ENCODE measurements at places on chromosomes 3 and 15.

- DNase-seq = no peak
Observed at GRCh38 chr15:63048776-63049665, 6.5 kb downstream of the TPM1 start.

GRCh38 chr15:43153269-43153668 lies 19.9 kb downstream of the TMEM62 start:
- DNase-seq = no peak

GRCh38 chr3:191889756-191890155 lies 428.8 kb downstream of the PYDC2 start:
- no peak for DNase-seq

- no peak for DNase-seq
Observed at GRCh38 chr15:100433304-100433703, 91.5 kb upstream of the ADAMTS17 start.

- DNase-seq = no peak
Observed at GRCh38 chr15:39565851-39566250, 15.0 kb upstream of the THBS1 start.

GRCh38 chr3:151434151-151434890 lies 26.5 kb downstream of the IGSF10 start:
- DNase-seq = no peak

DNA sequence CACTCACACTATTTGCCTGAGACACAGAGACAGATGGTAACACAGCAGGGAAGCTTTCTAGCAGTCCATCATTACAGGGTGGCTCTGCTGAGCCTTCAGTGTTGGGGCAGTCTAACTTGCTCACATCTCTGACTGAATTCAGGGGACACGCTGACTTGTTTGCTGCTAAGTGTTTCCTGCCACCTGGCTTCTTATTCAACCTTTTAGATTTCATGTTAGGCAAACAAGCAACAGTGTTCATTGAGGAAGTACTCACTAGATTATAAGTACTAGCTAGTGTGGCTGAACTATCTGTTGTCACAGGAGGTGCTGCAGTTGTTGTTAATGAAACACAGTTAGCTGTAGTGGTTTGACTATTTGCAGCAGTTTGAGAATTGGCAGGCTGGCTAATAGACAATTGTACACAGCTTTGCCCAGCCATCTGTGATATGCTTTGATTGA lies 37.3 kb downstream of the USF3 start:
- DNase-seq = no peak

DNA sequence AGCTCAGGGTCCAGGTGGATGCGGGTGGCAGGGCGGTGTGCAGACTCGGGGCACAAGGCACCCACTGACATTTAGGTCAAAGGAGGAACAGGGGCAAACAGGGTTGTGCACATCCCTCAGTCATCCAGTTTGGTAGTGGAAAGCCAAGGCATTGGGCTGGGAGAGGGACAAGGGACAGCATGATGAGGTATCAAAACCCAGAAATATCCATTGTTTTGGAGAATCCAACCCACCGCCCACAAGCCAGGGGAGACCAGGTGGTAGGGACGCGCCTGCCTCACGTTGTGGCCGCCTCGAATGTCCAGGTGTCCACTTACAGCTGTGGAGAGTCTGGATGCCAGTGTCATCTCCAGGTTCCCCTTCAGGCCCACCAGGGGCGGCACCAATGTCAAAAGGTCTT lies 33.3 kb downstream of the SLC41A3 start:
- peak; percentile 34 for DNase-seq

DNA sequence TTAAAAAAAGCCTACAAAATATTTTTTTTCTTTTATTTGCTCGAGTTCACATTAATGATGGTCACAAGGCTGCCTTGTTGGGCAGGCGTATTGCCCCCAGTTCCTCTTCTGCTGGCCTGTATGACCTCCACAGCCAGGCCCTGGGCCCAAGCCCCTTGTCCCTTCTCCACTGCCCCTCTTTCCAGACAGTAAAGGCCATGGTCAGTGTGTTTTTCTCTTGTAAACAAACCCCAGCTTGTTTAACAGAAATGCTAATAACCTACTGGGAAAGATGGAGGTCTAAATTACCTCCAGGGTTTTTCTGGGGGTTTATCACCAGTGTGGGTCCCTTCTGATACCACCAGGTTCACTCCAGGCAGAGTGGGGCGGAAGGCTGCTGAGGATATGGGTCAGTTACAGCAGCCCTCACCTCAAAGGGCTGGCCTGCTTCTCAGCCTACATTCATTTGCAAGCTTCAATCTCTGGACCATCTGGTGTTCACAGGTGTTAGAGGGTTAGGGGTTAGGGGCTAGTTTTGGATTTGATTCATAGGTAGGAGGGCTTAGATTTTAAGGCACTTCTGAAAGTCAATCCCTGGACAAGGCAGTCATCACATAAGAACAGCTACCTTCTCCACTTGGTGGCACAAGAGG lies 2.0 kb upstream of the MANF start:
- peak; percentile 55 for DNase-seq

GRCh38 chr3:120649830-120650233 lies 32.2 kb downstream of the HGD start:
- DNase-seq = no peak

- no peak for DNase-seq
Observed at GRCh38 chr15:76368122-76368621, 31.6 kb downstream of the ISL2 start.

DNA sequence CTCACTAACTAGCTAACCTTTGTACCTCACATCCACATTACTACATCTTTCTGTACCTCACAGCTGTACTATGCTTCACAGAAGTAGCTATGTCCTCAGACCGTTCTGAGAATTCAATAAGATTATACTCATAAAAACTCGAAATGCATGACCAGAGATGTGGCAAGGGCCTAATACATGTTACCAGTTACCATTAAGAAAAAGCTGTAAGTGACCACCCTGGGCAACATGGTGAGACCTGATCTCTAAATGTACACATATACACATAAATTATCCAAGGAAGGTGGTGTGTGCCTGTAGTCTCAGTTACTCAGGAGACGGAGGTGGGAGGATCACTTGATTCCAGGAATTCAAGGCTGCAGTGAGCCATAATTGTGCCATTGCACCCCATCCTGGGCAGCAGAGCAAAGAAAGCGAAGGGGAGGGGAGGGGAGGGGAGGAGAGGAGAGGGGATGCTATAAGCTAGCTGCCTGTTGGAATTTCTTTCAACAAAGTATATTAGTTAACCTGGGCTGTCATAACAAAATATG lies 482.6 kb upstream of the ZNF717 start:
- DNase-seq = no peak

DNA sequence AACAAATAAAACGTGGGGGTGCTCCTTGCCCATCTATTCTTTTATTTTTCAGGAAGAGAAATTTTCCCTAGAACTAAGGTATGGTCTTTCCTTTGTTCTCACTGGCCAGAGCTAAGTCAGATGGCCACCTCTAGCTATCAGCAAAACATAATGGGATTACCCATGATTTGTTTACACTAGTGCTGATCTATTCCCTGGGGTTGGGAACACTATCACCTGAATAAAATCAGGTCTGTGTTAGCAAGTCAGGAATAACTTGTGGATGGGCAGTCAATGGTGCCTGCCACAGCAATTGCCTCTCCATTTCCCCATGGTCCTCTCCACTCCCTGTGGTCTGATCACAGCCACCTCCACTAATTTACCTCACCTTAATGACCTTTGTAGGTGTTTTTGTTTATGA lies 181.7 kb upstream of the CADPS start:
- DNase-seq = no peak

DNA sequence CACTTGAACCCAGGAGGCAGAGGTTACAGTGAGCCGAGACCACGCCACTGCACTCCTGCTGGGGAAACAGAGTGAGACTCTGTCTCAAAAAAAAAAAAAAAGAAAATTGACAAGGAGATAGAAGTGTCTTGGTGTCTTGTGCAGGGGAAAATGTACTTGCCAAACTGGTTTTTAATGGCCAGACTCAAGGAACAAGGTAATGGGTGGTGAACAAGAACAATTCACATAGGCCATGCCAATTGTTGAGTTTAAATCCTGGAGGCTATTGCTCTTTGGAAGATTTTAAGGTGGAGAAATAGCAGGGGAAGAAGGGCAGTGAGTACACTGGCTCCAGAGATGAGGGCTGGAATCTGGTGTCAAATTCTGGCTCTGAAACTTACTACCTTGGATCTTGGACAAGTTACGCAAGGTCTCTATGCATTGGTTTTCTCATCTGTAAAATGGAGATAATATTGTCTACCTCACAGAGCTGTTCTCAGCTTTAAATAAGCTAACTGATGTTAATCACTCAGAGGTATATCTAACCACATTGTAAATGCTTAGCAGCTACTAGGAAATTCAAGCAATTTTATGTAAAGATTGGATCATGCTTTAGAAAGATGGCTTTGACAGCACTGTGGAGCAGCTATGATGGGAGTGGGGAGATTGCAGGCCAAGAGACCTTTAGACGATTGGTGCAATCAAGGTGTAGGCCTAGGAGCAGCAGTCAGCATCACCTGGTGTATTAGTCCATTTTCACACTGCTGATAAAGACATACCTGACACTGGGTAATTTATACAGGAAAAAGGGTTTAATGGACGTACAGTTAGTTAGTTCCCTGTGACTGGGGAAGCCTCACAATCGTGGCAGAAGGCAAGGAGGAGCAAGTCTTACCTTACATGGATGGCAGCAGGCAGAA lies 78.3 kb downstream of the B3GALNT1 start:
- DNase-seq = no peak

- DNase-seq = no peak
Observed at GRCh38 chr3:43155464-43156121, 49.7 kb upstream of the POMGNT2 start.

DNA sequence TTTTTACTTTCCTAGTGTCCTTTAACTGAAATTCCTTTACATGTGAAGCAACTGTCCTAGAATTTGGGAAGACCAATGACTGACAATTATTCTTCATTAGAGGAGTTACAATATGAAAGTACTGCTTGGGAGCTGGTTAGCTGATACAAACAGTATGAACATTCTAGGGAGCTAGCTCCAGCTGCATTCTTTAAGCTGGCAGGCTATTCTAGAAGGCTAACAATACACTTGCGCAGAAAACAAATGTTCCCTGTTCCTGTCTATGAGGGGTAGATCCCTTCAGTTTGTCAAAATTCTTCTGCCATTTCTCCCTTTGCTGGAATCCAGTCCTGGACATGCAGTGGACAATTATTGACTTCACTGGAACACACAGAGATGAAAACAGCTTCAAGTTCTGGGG lies 60.2 kb upstream of the NANOGP8 start:
- no peak for DNase-seq

- no peak for DNase-seq
Observed at GRCh38 chr3:104316118-104316517, 1050.6 kb upstream of the ALCAM start.

GRCh38 chr3:121998030-121998580 lies 23.9 kb downstream of the ILDR1 start:
- DNase-seq = no peak

DNA sequence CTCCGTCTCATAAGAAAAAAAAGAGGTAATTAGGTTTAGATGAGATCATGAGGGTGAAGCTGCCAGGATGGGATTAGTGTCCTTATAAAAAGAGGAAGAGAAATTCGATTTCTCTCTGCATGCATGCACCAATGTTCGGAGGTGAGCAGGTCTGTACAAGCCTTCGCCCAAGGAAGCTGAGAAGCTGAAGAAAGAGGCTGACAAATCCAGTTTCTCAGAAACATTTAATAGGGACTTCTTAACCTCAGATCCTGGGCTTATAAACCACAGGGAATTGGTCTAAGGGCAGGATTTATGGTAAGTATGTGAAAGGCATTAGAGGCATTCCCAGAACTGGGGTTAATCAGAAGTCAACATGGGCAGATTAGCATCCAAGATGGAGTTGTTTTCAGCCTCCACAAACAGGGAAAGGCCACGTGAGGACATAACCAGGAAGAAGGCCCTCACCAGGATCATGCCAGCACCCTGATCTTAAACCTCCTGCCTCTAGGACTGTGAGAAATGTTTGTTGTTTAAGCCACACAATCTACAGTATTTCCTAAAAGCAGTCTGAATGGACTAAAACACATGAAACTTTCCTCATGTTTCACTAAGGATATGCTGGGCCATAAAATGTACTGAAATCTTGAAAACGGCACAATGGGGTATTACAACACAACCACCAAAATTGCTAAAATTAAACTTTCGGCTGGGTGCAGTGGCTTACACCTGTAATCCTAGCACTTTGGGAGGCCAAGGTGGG lies 11.3 kb downstream of the SHISA5 start:
- DNase-seq = no peak

- no peak for DNase-seq
Observed at GRCh38 chr15:73965758-73966113, 26.4 kb downstream of the STOML1 start.

- DNase-seq = no peak
Observed at GRCh38 chr3:43180027-43180426, 74.1 kb upstream of the POMGNT2 start.

GRCh38 chr3:194758716-194759115 lies 73.0 kb downstream of the FAM43A start:
- no peak for DNase-seq

DNA sequence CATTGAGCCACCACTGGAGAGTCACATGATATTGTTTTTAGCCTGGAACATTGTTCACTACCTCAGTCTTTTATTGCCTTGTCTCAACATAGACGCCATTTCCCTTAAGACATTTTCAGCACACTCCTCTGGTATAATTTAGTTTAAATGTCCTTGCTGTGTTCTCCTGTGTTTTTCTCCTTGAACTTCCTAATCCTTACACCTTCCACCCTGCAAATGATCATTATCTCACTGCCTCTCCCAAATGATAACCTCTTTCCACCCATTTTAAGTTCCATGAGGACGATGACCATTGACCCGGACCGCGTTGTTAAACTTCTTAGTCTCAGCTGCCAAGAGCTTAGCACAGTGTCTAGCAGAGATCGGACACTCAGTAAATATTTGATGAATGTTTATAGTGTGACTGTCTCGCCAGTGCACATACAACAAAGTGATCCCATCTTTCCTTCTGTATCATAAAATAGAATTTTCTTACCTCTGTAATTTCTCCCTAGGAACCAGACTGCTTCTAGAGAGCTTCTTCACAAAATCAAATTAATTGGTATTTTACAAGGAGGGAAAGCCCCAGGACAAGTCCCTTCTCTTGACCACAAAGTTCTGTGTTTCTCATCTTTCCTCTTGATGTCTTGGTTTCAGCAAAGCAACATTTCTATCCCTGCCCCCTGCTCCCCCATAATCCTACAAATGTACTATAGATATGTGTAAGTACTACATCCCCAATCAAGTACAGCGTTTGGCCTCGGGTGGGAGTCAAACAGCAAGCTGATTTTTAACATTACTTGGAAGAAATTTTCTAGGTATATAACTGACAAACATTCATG lies 429.6 kb downstream of the LPP start:
- DNase-seq = no peak

DNA sequence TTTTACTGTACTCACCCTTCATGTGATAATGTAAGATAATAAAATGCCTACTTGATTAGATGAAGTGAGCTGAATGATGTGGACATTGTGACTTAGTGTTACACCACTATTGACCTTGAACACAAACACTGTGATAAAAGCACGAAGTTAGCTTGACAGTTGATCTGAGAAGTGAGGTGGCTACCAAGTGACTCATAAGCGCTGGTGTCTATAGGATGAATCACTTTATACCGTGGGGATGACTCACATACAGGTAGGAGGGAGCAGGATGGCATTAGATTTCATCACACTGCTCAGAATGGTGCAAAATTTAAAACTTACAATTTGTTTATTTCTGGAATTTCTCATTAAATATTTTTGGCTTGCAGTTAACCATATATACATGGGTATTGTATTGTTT lies 174.7 kb upstream of the CNTN3 start:
- no peak for DNase-seq

GRCh38 chr15:79373728-79374127 lies 58.4 kb upstream of the MINAR1 start:
- no peak for DNase-seq

Data from ascending aorta (tissue), 2 donors.